Gastrocnemius medialis (tissue), 4 donors: ENCODE measurements at places on chromosomes 1 and 21. TPM values are rescaled to one million over a fixed set of nuclear protein-coding genes. Genes with fewer than 3 reads are reported as not detected.

Gene FCER1A
- total RNA-seq = not detected

Gene OVAAL
- total RNA-seq = not detected

- H3K4me3 ChIP-seq = no peak overlapping the region
- peak; percentile 33 for DNase-seq
- no peaks in the 10 kb centered on the region for H3K36me3 ChIP-seq
- peaks cover 1% of the 10 kb centered on the region for H3K4me1 ChIP-seq
- H3K27me3 ChIP-seq = no peaks in the 10 kb centered on the region
- H3K27ac ChIP-seq = no peak overlapping the region
Measured at GRCh38 chr1:182595641-182596240, 6.7 kb upstream of the RNASEL start.

GRCh38 chr1:98388441-98388840 lies 273.1 kb upstream of the SNX7 start:
- no peak overlapping the region for H3K4me3 ChIP-seq
- H3K27me3 ChIP-seq = no peaks in the 10 kb centered on the region
- H3K4me1 ChIP-seq = no peaks in the 10 kb centered on the region
- H3K27ac ChIP-seq = no peak overlapping the region

- no peaks in the 10 kb centered on the region for H3K36me3 ChIP-seq
- H3K4me1 ChIP-seq = no peaks in the 10 kb centered on the region
Measured at GRCh38 chr1:54138994-54139393, 13.8 kb downstream of the CDCP2 start.

DNA sequence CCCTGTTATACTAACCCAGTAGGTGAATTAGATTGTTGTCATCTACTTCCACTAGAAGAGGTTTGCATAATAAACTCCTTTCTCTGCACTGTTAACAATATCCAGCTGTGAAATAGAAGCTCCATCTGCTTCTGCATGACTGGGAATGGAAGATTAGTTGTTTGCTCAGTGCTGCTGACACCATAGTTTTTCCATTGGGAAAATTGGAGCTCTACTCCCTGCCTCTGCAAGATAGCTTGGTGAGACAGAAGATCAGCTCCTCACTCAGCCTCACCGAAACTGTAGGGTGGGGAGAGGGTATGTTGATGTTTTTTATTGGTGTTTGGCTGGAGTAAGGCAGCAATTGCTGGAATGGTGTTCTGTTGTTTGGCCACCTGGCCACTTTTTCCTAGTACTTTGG lies 331.6 kb upstream of the ADAMTS5 start:
- no peak overlapping the region for H3K4me3 ChIP-seq
- peak; percentile 15 for DNase-seq
- H3K27ac ChIP-seq = no peak overlapping the region
- no peaks in the 10 kb centered on the region for H3K27me3 ChIP-seq
- no peaks in the 10 kb centered on the region for H3K4me1 ChIP-seq

- H3K4me3 ChIP-seq = no peak overlapping the region
- H3K27ac ChIP-seq = no peak overlapping the region
- no peak for DNase-seq
- peaks cover 5% of the 10 kb centered on the region for H3K27me3 ChIP-seq
Measured at GRCh38 chr1:17763417-17763816, 8.3 kb downstream of the ACTL8 start.

DNA sequence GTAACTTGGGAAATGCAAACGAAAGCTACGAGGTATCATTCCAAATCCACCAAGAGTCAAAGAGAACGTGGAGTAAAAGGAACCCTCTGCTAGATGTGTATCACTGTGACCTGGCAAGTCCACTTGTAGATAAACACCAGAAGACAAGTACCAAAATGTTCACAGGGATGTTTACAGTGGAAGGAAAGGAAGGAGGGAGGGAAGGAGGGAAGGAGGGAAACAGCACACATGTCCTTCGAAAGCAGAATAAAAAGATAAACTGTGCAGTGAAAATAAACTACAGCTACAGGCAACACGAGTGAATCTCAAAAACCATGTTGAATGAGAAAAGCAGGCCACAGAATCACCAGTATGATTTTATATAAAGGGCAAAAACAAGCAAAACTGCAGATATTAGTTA lies 59.9 kb downstream of the TP53BP2 start:
- no peak overlapping the region for H3K4me3 ChIP-seq
- DNase-seq = no peak
- peaks cover 3% of the 10 kb centered on the region for H3K36me3 ChIP-seq
- no peak overlapping the region for H3K27ac ChIP-seq

DNA sequence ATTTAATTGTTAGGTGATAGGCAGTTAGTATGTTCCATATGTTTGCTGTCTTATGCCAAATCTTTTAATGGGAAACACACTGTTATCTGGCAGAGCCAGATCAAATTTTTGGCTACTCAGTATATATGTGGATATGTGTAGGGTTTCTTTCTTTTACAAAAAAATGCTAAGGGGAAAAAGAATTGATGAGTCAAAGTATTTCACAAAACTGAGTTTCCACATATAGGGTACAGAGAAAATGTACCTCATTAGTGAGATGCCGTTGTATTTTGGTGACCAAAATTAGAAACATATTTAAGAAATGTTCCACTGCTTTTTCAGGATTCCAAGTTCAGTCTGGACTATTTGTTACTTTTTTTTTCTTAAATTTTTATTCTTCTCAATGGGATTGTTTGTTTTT lies 201.2 kb upstream of the PTGFR start:
- H3K27ac ChIP-seq = no peak overlapping the region
- no peak for DNase-seq
- no peaks in the 10 kb centered on the region for H3K27me3 ChIP-seq
- H3K4me1 ChIP-seq = no peaks in the 10 kb centered on the region

DNA sequence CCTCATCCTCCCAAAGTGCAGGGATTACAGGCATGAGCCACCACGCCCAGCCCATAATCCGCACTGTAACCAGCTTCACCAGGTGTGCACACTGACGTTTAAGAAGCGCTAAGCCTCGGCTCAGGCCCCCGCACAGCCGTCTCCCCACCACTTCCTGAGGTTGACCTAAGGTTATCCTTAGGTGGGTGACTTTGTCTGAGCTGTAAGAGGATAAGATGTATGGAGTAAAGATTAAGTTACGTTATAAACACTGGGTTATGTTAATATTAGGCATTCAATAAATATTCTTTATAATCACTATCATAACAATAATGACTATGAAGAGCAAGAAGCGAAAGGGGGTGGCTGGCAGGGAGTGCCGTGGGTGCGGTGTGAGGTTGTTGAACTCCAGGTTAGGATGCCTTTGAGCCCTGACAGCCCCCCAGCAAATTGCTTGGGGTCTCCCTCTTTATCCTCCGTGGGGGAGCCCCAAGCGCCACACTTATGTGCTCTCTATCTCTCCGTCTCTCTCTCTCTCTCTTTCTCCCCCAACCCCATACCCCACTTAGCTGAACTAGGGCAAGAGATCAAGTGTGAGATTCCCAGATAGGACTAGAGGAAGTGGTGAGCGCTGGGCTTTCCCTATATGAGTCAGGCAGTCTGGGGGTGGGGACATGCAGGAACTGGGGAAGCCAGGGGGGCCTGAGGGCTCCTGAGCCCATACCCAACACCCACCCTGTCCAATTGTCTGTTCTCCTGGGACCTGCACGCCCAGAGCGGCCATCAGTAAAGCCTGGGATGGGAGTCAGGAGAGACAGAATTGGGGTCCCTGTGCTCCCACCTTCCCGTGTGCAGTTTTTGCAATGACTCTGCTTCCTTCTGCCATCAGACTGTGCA lies 7.6 kb downstream of the EFHD2 start:
- H3K36me3 ChIP-seq = no peaks in the 10 kb centered on the region
- no peak overlapping the region for H3K4me3 ChIP-seq
- H3K27me3 ChIP-seq = no peaks in the 10 kb centered on the region
- no peaks in the 10 kb centered on the region for H3K4me1 ChIP-seq
- H3K27ac ChIP-seq = no peak overlapping the region

DNA sequence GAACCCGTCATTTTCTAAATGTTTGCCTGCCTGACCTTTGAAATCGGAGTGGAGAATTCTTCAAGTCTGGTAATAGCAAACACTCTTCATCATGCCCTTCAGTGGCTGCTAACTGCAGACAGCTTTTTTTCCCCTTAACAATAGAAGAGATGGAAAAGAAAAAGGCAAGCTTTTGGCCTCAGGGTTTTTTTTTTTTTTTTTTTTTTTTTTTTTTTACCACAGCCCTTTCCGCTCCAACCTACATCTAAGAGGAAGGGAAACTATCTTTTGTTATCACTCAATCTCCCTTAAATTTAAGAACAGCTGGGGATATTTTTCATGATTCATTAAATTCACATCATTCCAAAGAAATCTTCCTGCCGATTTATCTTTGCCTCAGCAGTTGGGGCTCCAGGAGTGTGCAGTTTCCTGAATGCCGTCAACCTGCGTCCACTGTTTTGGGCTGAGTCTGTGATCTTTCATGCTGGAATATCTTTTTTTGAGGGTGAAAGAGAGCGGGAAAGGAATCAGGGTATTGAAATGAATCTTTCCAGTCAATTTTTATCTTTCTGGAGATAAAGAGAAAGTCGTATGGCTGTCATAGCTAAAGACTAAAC lies 144.5 kb upstream of the SMYD2 start:
- DNase-seq = no peak
- no peak overlapping the region for H3K27ac ChIP-seq
- no peaks in the 10 kb centered on the region for H3K36me3 ChIP-seq
- H3K27me3 ChIP-seq = no peaks in the 10 kb centered on the region
- H3K4me3 ChIP-seq = no peak overlapping the region

DNA sequence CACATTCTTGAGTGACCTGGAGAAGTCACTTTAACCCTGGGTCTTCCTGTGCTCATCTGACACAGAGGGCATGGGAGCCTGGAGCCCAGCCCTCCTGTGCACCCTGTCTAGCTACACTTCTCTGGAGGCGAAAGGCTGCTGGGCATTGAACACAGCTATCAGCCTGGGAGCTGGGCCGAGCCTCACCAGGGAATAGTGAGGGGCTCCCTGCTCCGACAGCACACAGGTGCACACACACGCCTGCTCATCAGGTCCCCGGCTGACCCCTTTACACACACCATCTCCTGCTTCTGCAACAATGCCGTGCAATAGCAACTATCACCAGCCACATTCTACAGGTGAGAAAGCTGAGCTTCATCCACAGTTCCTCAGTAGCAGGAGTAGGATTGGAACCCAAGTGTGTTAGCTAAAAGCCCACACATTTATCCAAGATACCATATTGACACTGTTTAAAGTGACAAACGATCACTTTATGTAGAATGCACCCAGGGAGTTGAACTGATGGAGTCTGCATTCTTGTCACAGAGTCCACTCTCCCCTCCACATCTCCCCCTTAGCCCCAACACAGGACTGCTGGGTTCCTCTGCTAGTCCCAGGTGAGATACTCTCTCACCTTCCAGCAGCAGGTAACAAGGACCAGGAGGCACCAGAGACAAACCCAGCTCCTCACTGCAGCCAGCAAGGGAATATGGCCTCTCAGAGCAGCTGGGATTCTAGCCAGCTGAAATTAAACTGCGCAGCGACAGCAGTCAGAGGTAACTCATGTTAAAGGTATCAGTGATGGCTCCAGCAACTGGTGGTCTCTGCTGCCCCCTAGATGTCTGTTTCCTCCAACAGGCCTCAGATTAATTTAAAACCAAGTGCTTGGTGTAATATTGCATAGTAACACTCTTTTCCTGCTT lies 18.3 kb upstream of the CAPN8 start:
- peak; percentile 8 for DNase-seq
- no peak overlapping the region for H3K4me3 ChIP-seq
- no peak overlapping the region for H3K27ac ChIP-seq
- no peaks in the 10 kb centered on the region for H3K27me3 ChIP-seq

DNA sequence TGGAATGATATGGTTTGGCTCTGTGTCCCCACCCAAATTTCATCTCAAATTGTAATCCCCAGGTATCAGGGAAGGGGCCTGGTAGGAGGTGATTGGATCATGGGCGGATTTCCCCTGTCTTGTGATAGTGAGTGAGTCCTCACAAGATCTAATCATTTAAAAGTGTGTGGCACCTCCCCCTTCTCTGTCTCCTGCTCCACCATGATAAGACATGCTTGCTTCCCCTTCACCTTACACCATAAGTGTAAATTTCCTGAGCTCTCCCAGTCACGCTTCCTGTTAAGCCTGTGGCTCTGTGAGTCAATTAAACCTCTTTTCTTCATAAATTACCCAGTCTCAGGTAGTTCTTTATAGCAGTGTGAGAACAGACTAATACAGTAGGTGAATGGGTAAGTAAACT lies 109.3 kb downstream of the DMRTB1 start:
- no peak overlapping the region for H3K27ac ChIP-seq
- H3K4me1 ChIP-seq = no peaks in the 10 kb centered on the region
- H3K27me3 ChIP-seq = no peaks in the 10 kb centered on the region
